ENCODE measurements at places on chromosomes 2 and 18. TPM values are rescaled to one million over a fixed set of nuclear protein-coding genes. Genes with fewer than 3 reads are reported as not detected.

Gene GNAL
- total RNA-seq: 15.7 TPM

Gene IL36B
- total RNA-seq: not detected

Gene NYAP2
- total RNA-seq: not detected

Gene SP9
- total RNA-seq: not detected

Gene FLACC1
- 1.6 TPM for total RNA-seq

Gene C2orf66
- total RNA-seq: not detected

DNA sequence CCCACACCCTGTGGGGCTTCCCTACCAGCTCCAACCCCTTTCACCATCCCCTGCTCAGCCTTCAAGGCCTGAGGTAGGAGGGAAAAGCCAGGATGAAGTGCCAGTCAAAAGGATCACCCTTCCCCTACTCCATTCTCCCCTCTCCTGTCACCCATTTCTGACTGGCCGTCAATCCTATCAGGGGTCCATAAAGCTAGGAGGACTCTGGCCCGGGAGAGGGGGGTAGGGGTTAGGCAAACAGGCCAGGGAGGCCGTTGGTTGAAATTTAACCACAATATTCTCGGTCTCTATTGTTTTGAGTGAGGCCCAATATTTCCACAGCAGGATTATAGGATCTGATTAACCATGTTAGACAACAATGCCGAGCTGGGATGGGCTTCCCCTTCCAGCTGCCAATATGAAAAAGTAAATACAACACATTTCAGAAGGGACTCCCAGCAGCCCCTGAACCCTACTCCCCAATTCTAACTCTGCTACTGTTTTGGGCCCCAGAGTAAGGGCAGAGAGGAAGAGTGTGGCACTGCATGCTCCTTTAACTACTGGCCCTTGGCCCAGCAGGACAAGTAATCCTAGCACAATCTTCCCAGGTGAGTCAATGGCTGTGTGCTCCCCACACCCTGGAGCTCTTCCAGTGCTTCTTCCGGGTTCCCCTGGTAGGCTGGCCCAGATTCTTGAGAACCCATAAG lies 10.6 kb upstream of the IHH start:
- H3K4me1 ChIP-seq: no peaks in the 10 kb centered on the region
- no peak overlapping the region for H3K27ac ChIP-seq
- H3K36me3 ChIP-seq: peaks cover 6% of the 10 kb centered on the region
- no peak for DNase-seq
- H3K4me3 ChIP-seq: no peak overlapping the region
- no peaks in the 10 kb centered on the region for H3K27me3 ChIP-seq

DNA sequence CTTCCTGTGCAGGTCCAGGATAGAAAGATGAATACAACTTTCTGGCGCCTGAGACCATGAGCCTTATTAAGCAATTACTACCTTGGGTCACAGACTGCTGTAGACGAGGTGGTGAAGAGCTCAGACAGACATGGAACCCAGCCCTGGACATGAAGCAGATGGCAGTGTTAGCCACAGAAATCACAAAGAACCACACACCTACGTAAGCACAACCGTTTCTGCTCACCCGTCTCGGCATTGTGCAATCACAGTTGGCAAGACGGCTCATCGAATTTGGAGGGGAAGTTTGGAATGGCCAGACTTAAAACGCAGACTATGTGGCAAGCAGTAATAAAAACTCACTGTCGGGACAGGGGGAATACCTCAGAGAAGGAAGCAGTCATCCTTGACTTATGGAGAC lies 24.3 kb upstream of the ASPRV1 start:
- no peak for DNase-seq
- no peak overlapping the region for H3K27ac ChIP-seq
- no peak overlapping the region for H3K4me3 ChIP-seq
- H3K36me3 ChIP-seq: no peaks in the 10 kb centered on the region
- H3K27me3 ChIP-seq: no peaks in the 10 kb centered on the region
- no peaks in the 10 kb centered on the region for H3K4me1 ChIP-seq

DNA sequence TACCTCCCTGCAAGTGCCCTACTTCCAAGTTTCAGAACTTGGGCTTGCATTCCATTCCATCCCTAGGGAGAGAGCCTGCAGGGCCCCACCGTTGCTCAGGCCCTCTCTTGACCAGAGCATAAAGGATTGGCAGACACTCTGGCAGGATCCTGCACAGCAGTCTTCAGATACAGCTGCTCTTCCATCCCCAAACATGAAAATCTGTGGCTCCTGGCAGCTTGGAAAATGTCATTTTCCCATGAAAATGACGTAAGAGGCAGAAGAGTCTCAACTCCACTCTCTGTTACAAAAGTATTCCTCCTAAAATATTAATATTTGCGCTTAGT lies 162.6 kb downstream of the GFPT1 start:
- no peak for DNase-seq
- H3K27me3 ChIP-seq: no peaks in the 10 kb centered on the region
- peaks cover 4% of the 10 kb centered on the region for H3K4me1 ChIP-seq
- no peak overlapping the region for H3K4me3 ChIP-seq
- no peaks in the 10 kb centered on the region for H3K36me3 ChIP-seq

GRCh38 chr2:225668606-225669266 lies 269.2 kb downstream of the NYAP2 start:
- no peak overlapping the region for H3K27ac ChIP-seq
- no peaks in the 10 kb centered on the region for H3K36me3 ChIP-seq
- H3K27me3 ChIP-seq: no peaks in the 10 kb centered on the region
- H3K4me1 ChIP-seq: peaks cover 21% of the 10 kb centered on the region
- H3K4me3 ChIP-seq: no peak overlapping the region

DNA sequence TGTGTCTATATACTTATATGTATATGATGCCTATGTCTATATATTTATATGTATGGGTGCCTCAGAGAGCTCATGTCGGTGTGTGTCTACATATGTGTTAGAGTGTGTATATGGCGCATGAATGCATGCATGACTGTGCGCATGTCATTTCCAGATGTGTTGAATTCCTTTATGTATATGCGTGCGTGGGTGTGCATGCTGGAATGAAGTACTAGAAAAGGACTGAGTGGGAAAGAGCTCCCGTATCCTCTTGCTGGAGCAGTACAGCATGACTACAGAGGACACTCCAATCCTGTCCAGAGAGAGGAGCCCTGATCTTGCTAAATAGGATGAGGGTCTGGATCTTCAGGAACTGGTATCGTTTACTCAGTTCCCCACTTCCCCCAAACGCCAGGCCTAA lies 56.8 kb upstream of the LRPPRC start:
- H3K27ac ChIP-seq: no peak overlapping the region
- no peaks in the 10 kb centered on the region for H3K36me3 ChIP-seq
- DNase-seq: no peak
- H3K4me1 ChIP-seq: no peaks in the 10 kb centered on the region
- H3K4me3 ChIP-seq: no peak overlapping the region

DNA sequence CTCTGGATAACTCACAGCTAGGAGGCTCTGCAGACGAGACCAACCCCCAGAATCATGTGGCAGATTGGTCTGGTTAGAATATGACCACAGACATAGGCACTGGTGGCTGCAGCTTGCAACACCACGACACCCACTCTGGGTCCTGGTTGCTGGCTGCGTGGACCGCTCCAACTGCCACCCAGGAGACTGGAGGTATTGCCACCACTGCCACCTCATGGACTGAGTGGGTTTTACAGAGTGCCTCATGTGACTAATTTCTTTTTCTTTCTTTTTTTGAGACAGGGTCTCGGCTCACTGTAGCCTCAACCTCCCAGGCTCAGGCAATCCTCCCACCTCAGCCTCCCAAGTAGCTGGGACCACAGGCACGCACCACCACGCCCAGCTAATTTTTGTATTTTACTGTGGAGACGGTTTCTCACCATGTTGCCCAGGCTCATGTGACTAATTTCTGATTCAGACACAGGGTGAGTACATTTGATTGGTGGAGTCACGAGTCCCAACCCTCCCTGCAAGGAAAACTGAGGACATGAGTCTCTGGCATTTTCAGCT lies 29.9 kb upstream of the NT5DC4 start:
- H3K27ac ChIP-seq: no peak overlapping the region
- H3K27me3 ChIP-seq: no peaks in the 10 kb centered on the region
- peak; percentile 71 for DNase-seq
- no peaks in the 10 kb centered on the region for H3K36me3 ChIP-seq

DNA sequence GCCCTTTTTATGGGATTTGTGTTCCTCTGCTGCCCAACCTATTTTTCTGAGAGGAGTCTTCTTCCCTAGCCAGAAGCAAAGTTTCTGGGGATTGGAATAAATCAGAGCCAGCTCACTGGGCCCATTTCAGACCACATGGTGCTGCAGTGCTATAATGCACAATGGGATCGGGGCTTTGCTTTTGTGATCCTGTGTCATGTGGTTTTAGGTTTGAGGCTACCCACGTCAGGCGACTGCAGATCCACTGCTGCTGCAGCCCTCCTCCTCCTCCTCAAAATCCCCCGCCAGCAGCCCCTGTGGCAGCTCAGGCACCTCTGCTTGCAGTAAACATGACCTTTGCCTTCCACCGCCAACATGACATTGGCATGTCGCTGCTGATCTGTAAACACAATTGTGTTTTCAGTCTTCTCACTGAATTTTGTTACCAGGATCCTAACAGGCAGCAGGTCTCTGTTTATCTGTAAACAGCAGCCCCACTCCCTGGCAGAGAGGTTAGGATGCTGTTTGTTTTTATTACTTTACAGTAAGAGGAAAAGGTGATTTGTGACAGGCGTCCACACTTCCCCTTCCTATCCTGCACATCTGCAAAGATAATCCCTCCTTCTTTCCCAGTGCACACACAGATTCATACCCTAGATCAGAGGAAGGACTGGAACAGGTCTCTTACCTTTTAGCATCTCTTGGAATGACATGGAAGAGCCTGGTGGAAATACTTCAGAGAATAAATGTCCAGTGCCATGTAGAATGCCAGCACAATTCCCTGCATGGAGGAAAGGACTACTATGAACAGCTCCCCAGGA lies 130.8 kb downstream of the FOXI3 start:
- no peaks in the 10 kb centered on the region for H3K4me1 ChIP-seq
- DNase-seq: no peak
- no peak overlapping the region for H3K4me3 ChIP-seq
- no peak overlapping the region for H3K27ac ChIP-seq

DNA sequence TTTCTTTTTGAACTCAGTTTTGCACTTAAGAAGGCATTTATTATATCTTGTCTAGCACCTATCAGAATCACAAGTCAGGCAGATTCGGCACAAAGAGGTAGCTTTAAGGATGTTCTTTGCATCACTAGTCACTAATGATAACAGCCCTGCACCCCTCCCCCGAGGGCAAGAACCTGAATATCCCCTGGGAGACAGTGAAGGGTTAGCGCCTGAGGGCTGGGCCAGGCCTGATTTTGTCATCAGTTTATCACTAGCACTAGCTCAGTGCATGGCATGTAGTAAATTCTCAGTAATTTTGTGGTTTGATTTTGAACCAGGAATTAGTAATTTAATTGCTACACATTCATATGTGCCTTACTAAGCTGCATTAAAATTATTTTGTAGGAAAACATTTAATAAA lies 23.9 kb upstream of the HS6ST1 start:
- peaks cover 9% of the 10 kb centered on the region for H3K4me1 ChIP-seq
- H3K36me3 ChIP-seq: no peaks in the 10 kb centered on the region
- H3K4me3 ChIP-seq: no peak overlapping the region
- no peaks in the 10 kb centered on the region for H3K27me3 ChIP-seq

DNA sequence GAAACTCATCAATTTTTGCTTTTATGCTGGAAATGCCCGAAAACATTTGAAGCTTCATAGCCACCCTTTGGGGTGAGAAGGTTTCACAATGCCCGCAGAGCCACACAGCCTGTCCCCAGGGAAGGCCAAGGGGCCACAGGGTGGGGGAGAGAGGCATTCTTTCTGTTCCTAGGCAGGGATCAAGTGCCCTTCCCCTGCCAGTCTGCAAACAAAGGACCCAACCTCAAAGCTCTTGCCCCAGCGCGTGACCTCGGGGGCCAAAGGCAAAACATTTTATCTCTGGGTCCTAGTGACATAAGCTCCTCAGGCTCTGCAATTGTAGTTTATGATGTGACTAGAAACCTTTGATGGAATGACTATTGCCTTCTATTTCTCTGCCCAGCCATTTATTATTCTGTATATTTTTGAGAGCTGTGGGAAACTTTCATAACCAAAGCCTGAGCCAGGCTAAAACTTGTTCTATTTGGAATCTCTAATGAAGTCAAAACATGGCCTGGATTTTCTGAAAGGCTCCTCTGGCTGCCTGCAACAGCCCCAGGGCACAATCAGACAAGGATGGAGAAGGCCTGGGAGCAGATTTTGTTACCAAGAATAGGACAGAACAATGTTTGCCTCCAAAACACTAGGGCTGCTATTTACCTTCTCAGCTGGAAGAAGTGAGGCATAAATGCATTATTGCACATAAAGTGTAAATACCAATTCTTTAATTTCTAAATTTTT lies 137.2 kb upstream of the KCTD1 start:
- H3K36me3 ChIP-seq: no peaks in the 10 kb centered on the region
- H3K4me1 ChIP-seq: no peaks in the 10 kb centered on the region
- H3K27me3 ChIP-seq: no peaks in the 10 kb centered on the region
- H3K4me3 ChIP-seq: no peak overlapping the region
- no peak overlapping the region for H3K27ac ChIP-seq
- no peak for DNase-seq

GRCh38 chr18:506264-506663 lies 5.8 kb upstream of the COLEC12 start:
- H3K27me3 ChIP-seq: no peaks in the 10 kb centered on the region
- H3K4me1 ChIP-seq: peaks cover 1% of the 10 kb centered on the region
- no peaks in the 10 kb centered on the region for H3K36me3 ChIP-seq
- no peak for DNase-seq

GRCh38 chr2:191938779-191939178 lies 91.9 kb upstream of the CAVIN2 start:
- H3K27me3 ChIP-seq: no peaks in the 10 kb centered on the region
- DNase-seq: no peak
- no peaks in the 10 kb centered on the region for H3K36me3 ChIP-seq
- no peak overlapping the region for H3K27ac ChIP-seq
- H3K4me1 ChIP-seq: peaks cover 42% of the 10 kb centered on the region

DNA sequence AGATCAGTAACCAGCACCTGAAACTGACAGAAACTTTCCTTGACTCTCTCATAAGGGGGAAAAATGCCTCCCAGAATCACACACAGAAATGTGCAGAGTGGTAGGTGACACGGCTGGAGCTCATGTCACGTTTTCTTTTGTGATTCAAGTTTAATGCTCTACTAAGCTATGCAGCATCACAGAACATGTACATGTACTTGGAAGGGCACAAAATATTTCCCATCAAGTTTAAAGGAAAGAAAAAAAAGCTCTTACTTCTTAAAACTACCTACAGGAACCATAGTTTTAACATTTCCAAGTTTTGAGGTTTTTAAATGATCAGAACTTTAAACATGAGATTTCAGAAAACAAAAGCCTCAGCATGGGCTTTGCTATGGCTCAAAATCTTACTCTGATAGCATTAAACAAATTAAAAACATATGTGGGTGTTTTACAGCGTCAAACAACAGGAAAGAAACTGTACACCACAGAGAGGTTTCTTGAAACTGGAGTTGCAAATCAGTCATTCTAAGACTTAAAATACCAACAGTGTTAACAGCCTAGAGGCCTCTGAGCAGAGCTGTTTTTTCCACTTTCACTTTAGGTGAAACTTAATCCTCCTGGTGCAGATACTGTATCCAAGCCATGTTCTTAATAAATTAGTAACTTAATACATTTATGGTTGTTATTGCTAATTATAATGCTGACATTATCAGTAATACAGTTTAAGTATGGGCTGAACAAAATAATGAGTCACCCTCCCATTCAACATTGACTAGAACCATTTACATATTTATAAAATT lies 30.1 kb downstream of the MBP start:
- no peak for DNase-seq
- H3K27me3 ChIP-seq: no peaks in the 10 kb centered on the region
- no peak overlapping the region for H3K4me3 ChIP-seq
- no peaks in the 10 kb centered on the region for H3K36me3 ChIP-seq
- peak overlapping the region; percentile 84 for H3K27ac ChIP-seq

- no peaks in the 10 kb centered on the region for H3K4me1 ChIP-seq
- no peaks in the 10 kb centered on the region for H3K36me3 ChIP-seq
- no peaks in the 10 kb centered on the region for H3K27me3 ChIP-seq
Observed at GRCh38 chr2:191376981-191377629, 131.9 kb downstream of the MYO1B start.
